NCI-H1436 (cell line): ENCODE measurements at places on chromosomes 2 and 18.

DNA sequence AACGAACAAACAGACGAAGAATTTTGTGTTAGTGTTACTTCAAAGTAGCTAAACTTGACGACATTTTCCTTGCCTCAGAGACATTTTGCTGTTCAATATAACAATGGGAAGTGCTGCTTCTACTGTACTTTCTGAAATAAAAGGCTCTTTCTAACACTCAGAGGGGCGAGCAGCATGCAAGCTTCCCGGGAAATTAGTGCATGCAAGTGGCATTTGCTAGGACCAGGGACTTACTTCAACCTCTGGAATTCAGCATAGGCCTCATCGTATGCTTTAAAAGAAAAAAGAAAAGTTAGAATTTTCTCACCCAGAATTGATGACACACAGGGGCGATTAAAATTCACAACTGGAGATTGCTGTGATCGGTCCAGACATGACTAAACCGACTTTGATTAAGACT is 62.5 kb upstream of the LPIN2 start:
- DNase-seq, result no peak

DNA sequence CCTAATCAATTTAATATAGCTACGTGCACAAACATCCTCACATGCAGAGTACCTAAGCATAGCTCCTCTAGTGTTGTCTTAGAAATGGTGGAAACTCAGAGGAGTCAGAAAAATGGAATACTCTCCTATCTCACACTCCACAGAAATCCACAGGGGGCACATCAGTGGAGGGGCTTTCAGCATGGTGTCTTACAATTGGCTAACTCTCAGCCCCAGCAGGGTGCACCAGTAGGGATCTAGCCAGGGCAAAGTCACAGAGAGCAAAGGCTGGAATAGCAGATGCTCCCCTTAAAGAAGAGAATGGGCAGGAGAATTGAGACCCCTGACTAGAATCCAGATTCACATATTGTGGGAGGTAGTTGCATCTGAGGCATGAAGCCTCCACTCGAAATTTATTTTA is 135.7 kb downstream of the MAIP1 start:
- no peak for DNase-seq

DNA sequence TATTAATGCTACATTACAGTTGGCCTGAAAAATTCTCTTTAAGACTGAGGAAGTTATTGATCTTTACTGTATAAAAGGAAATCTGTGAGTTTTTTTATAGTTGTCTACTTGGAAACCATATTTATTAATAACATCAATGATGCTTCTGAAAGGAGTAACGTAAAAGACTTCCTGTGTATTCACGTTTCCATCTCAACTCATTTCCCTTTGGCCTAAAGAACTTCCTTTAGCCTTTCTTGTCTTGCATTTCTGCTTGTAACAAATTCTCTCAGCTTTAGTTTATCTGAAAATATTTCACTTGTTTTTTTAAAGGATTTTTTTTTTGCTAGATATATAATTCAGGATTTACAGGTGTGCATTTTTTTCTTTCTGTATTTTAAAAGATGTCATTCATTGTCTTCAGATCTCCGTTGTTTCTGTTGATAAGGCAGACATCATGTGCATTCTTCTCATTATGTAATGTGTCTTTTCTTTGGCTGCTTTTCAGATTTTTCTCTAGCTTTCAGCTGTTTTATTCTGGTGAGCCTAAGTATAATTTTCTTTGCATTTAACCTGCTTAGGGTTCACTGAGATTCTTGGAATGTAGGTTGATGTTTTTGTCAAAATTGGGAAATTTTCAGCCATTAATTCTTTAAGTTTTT is 159.0 kb upstream of the DAPL1 start:
- no peak for DNase-seq

DNA sequence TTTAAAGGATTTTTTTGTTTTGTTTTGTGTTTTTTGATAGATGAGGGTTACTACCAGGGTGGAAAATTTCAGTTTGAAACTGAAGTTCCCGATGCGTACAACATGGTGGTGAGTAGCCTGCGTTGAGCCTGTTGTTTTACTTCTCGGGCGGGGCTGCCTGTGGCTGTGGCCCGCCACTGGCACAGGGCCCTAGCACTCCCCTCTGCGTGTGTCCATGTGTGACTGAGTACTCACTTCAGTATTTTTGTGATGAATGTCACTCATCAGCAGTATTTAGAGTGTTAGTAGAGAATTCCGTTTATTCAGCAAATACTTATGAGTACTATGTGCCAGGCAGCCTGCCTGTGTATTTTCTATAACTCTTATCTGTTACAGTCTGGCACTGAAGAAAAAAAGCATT is 44.3 kb upstream of the SCLY start:
- DNase-seq, result no peak

DNA sequence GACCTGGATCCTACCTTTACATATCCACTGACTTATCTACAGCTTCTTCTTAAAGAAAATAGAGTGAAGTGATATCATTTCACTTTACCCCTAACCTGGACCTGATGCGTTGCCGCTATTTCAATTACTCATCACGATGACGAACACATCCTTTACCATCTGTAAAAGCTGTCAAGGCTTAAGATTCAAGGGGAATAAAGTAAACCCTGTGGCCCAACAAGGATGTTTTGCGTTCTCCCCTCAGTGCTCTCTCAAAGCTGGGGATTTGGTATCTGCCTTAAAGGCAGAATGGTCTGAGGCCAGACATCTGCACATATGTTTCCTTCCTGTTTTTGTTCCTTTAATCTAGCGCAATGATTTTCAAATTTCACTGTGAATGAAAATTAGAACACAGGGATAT is 100.1 kb upstream of the KLF7 start:
- no peak for DNase-seq

GRCh38 chr18:46596119-46596518 is 60.9 kb downstream of the LOXHD1 start:
- no peak for DNase-seq

GRCh38 chr18:71237641-71238040 is 948.8 kb downstream of the SOCS6 start:
- no peak for DNase-seq

DNA sequence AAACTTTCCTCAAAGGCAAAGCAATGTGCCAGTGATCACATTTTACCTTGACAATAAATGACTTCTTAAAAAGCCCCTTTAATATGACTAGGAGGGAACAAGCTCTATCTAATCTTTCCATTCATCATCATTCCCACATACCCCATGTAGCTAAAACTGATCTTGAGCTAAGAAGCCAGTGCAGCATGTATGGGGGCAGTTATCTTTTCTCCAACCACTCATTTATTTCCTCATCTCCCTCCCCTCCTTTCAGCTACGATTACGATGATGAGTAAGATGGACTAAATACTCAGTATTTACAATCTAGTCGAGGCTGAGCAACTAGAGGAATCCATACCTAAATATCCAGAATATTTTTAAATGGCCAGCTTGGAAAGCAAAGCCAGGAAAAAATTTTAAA is 35.5 kb downstream of the PNO1 start:
- no peak for DNase-seq

GRCh38 chr2:70943205-70943871 is 7.6 kb downstream of the ATP6V1B1 start:
- DNase-seq, result no peak

- no peak for DNase-seq
Measured at GRCh38 chr2:145725876-145726275, 1206.0 kb upstream of the ZEB2 start.
